ENCODE measurements at places on chromosomes 3 and 15.

- DNase-seq: no peak
These were observed at the start of gene FOXB1 for GRCh38 chr15:60004009-60004845. Gene FOXB1 (plus strand): TSS chr15:60004311. CDS start chr15:60004964, 653 bp downstream.

DNA sequence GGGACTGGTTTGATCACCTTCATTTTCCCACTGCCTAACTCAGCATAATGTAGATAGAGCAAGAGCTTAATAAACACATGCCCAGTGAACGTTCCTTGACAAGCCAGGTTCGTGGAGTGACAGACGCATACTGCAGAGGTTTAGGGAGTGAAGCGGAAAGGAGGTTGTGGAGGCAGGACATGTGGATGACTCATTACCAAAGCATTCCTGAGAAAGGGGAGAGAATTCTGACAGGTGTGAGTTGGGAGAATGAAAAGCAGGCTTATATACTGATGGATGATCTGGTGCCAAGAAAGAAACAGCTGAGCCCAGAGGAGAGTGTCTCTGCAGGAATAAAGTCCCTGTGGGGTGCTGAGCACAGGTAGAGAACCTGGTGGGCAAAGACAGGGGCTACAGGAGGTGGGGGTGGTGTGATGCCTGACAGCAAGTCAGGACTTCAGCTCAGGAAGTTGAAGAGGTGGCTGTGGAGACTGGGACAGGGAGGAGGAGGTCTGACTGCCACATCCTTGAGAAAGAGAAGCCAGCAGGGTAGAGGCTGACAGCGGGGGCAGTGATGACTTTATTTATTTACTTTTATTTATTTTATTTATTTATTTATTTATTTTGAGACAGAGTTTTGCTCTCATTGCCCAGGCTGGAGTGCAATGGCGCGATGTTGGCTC, 2.4 kb upstream of the RPL29 start:
- DNase-seq: no peak

GRCh38 chr15:98002866-98003265, 42.4 kb downstream of the ARRDC4 start:
- DNase-seq: no peak

GRCh38 chr3:141625506-141625905, 112.6 kb upstream of the RNF7 start:
- DNase-seq: no peak

GRCh38 chr3:151093905-151094304, 8.4 kb downstream of the MED12L start:
- DNase-seq: no peak

DNA sequence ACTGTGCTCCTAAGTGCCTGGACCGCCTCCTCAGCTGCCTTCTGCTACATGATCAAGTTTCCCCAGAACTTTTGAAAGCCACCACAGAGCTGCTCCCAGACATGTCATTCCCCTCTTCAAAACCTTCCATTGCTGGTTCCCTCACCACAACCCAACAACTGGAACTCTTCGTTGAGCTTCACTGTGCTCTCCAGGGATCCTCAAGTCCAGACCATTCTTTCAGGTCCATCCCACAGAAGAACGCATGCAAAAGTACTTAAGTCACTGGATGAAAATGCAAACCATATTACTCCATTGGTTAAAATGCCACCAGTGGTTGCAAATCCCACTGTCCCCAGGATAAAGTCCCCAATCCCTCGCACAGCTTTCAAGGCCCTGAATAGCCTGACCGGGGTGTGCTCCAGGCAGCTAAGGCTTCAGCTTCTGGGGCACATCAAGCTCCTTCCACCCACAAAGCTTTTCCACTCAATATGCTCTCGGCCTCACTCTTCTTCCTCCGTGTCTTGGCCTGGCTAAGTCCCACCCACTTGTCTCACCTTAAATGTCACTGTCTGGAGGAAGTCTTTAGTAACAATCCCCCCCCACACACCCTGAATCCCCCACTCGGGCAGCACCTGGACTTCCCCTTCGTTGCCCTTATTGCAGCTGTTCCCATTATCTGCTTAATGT, 84.8 kb downstream of the XXYLT1 start:
- DNase-seq: no peak

DNA sequence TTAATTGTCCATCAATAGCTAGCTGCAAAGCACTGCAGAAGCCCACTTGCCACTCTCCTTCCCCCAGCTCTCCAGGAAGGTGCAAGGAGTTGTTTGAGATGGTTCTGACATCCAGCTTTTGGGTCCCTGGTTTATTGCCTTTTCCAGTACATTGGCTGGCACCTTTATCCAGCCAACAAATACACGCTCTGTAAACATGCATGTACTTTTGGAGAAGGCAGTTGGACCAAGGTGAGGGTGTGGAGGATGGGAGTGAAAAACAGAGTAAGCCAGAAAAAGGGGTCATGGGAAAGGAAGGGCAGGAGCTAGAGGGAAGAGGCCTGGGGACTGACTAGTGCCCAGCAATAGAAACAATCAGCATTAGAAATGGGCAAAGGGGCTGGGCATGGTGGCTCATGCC, 102.7 kb downstream of the CGNL1 start:
- no peak for DNase-seq

GRCh38 chr3:184339001-184339400, 1.6 kb downstream of the FAM131A start:
- no peak for DNase-seq

- no peak for DNase-seq
These were observed 12.8 kb upstream of the ARRDC4 start for GRCh38 chr15:97947465-97948260.

DNA sequence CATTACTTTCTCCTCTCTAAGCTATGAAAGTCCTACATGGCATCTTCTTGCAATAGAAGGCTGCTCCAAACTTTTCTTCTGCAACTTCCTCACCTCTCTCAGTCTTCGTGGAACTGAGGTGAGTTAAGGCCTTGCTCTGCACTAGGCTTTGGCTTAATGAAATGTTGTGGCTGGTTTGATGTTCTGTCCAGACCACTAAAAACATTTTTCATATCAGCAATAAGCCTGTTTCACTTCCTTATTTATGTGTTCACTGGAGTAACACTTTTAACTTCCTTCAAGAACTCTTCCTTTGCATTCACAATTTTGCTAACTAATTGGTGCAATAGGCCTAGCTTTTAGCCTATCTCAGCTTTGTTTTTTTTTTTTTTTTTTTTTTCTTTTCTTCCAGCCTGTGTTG, 335.3 kb upstream of the NECTIN3 start:
- no peak for DNase-seq

GRCh38 chr15:80572337-80572736, 122.8 kb upstream of the ABHD17C start:
- DNase-seq: no peak

GRCh38 chr3:88031642-88032077, 27.1 kb downstream of the CGGBP1 start:
- DNase-seq: no peak

- DNase-seq: no peak
These were observed 18.9 kb downstream of the EBLN2 start for GRCh38 chr3:73080216-73080966.

- DNase-seq: no peak
These were observed 305.1 kb downstream of the GAP43 start for GRCh38 chr3:115928376-115928775.

- no peak for DNase-seq
These were observed 7.9 kb downstream of the NBEAL2 start for GRCh38 chr3:46987319-46987742.

DNA sequence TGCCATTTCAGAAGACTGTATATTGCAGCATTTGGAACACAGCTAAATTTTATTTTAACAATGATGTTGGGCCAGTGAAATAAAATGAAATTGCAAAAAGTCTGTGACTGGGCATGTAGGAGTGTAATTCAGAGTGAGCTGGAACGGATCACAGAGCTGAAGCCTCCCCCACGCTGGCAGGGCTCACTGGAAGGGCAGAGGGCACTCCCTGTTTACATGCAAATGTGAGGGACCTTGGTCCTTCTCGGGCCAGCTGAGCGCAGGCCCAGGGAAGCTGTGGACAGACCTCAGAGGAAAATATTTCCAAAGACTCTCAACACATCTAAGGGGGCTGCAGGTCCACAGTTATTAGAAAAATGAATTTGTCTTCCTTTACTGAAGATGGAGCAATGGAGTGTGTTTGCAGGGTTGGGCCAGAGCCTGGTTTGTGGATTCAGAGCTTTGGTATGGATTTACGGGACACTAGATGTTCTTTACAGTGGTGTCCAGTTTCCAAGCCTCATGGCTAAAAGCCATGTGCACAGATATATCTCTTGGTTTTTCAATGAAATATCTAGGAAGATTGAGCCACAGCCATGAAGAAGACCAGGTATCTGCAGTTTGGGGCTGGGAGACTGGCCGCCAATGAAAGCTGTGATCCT, 32.0 kb downstream of the TRPM1 start:
- no peak for DNase-seq

DNA sequence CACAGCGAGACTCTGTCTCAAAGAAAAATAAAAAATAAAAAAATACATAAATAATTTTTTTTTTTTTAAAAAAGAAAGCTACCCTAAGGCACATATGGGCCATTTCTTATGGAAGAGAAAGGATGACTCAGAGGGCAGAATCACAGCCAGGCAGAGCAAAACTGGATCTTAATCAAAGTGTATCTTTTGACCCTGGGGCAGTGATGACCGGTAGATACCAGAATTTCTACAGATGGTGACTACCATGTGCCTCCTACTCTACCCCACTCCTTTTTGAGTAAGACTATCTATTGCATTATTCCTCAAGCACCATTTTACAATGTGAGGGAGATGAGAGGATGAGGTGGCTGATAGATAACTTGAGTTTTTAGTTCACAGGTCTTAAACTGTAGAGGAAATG, 26.0 kb downstream of the TARS3 start:
- DNase-seq: no peak

- no peak for DNase-seq
These were observed 455.4 kb upstream of the TBL1XR1 start for GRCh38 chr3:177652556-177653291.

DNA sequence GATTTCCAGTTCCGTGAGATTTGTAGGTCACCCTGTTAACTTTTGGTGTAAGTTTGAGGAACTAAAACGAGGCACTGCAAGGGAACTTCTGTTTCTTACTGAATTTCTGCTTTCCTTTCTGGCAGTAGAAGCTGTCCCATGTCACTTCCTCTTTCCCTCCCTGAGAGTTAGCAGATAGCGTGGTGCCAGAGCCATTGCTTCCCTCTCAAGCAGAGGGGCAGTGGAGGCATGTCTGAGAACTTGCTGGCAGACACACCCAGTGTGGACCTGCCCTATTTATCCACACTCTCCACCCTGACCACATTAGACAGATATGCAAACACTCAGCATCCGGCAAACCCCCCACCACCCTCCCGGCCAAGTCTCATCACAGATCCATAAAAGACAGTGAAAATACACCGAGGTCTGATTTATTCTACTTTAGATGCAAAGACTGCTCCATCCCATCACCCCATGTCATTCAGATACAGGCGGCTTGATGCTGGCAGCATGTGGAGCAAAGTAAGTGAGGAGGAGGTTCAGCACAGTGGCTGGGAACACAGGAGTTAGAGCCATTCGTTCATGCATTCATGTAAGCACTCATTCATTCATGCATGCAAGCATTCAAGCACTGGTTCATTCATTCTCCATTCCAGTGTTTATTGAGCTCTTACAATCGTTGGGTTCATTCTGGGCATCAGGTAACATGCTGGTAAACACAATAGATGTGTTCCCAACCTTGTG, 324.7 kb downstream of the SHQ1 start:
- DNase-seq: no peak

- no peak for DNase-seq
These were observed 49.0 kb upstream of the FURIN start for GRCh38 chr15:90819390-90819789.

DNA sequence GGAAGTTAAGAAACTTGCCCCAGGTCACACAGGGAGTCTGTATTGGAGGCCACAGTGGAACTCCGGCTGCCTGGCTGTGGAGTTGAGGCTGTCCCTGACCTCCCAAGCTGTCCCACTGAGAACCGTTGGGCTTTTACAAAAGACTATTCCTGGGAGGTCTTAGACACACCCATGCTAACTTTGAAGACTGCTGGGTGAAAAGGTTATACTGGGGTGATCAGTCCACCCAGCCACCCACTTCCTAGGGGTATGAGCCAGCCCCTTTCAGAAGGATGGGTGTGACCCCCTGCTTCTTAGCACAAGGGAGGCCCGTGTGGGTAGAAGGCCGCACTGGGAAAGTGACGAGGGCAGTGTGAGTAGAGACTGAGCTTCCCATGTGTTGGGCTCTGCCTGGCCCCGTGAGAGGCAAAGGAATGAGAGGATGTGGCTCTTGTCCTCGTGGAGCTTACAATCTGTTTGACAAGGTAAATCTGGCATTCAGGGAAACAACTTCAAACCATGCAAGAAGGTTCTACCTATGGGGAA, 19.0 kb downstream of the MRAS start:
- DNase-seq: no peak

GRCh38 chr3:133703915-133704314, 42.2 kb upstream of the TOPBP1 start:
- no peak for DNase-seq

DNA sequence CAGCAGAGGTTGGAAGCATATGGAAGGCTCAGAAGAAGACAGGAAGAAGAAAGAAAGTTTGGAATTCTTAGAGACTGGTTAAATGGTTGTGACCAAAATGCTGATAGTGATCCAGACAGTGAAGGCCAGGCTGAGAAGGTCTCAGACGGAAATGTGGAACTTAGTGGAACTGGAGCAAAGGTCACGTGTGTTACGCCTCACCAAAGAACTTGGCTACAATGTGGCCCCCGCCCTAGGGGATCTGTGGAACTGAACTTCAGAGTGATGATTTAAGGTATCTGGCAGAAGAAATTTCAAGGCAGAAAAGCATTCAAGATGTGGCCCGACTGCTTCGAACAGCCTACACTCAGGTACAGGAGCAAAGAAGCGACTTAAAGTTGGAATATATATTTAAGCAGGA, 83.1 kb downstream of the MYO5A start:
- DNase-seq: no peak

- DNase-seq: no peak
These were observed 740.1 kb upstream of the GRM7 start for GRCh38 chr3:6120786-6121185.

DNA sequence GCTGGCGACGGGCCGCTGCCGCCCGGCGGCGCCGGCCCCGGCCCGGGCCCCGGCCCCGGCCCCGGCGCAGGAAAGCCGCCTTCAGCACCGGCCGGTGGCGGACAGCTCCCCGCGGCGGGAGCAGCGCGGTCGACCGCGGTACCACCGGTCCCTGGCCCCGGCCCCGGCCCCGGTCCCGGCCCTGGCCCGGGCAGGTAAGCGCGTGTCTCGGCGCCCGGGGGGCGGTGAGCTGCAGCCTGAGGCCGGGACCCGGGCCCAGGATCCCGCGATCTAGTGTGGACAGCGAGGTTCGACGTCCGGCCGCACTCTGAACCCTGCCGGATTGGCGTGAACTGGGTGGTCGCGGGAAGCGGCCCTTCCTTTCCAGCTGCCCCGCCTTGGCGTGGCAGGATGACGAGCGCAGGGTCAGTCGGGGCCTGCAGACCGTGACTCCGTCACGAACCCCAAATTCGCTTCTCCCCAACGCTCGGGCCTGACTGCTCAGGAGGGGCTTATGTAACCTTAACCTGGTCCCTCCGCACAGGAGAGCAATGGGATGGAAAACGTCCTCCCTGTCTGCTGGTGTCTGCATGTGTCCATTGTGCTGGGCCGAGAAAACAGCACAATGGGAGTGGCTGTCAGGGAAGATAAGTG, 472 bp downstream of the BSN start:
- DNase-seq: peak; percentile 68

- DNase-seq: no peak
These were observed 16.5 kb downstream of the ABHD5 start for GRCh38 chr3:43707266-43707665.

Data from GM12891 (cell line).